ENCODE measurements at places on chromosomes 7 and 10.

GRCh38 chr10:1706711-1707110, 30.6 kb downstream of the ADARB2 start:
- DNase-seq, result no peak

DNA sequence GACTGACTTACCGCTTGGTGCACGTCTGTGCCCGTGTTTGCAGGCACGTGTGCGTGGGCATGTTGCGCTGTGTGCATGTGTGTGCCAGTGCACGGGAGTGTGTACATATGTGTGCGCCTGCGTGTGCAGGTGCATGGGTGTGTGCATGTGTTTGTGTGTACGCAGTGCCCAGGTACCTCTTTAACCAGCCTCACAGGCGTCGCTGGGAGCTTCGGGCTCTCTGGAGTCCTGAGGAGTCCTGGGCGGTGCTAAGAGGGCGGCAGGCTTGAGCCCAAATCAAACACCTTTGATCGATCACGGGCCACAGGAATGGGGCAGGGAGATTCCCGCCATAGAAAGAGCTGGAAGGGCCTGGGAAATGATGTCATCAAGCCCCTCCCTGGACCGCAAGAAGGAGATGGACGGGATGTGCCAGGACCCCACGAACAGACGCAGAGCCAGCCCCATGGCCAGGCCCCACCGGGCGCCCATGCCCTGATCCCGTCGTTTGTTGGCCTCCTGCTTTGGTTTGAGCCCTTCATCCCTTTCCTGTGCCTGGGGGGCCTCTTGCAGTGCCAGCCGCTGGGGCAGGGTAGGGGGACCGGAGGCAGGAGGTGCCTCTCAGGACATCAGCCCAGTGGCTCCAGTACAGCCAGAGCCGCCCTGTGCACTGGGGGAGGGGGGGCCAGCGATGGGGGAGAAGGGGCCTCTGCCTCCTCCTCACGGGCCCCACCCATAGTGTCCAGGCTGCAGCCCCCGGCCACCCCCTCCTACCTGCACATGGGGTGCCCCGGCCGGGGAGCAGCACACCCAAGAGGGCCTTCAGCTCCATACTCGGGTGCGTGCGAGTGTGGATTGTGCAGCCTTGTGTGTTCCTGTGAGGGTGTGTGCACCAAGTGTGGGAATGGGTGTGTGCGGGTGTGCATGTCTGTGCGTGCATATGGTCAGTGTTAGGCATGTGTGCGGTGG, 5.8 kb downstream of the KNDC1 start:
- no peak for DNase-seq

DNA sequence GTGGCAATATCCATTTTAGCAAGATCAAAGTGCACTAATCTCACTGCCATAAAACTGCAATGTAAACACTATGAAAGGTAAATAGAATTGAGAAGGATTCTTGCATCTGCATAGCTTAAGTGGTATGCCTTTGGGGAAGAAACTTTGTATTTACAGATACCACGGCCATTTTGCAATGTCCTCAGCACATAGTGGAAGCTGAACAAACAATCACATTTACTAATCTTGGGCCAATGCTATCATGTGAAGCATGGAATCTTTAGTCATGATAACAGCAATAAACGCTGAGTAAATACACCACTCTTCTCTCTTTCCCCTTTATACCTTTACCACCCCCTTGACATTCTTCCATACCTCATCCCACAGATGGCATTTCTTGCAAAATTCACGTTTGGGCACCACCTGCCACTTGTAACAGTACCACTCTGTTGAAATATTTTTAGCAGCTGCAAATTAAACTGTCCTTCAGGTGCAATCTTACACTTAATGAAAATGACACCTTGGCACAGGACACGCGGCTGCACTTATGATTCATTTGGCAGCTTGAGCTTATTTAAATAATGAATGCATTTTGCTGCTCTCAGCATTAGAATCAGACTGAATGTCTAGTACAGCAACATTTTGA, 171.8 kb downstream of the SEMA3A start:
- no peak for DNase-seq

- DNase-seq, result no peak
Measured at GRCh38 chr7:48042636-48043035, 7.3 kb downstream of the C7orf57 start.

- no peak for DNase-seq
Measured at GRCh38 chr7:43071604-43072003, 40.8 kb upstream of the HECW1 start.

DNA sequence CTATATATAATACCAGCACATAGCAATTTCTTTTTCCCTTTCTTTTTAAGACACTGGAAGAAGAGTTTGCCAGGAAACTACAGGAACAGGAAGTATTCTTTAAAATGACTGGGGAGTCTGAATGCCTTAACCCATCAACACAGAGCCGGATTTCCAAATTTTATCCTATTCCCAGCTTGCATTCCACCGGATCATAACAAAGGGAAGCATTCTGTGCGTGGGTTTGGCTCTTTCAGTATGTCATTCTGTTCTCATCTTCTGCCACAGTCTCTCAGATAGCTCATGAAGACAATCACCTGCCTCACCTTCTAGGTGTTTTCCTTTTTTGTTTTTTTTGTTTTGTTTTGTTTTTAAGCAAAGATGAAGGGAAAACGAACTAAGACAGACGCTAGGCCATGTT, 58.6 kb downstream of the SLK start:
- DNase-seq, result no peak

- no peak for DNase-seq
Measured at GRCh38 chr10:67793313-67793712, 44.7 kb downstream of the DNAJC12 start.

- DNase-seq, result no peak
Measured at GRCh38 chr10:95547791-95548435, 13.3 kb downstream of the SORBS1 start.

DNA sequence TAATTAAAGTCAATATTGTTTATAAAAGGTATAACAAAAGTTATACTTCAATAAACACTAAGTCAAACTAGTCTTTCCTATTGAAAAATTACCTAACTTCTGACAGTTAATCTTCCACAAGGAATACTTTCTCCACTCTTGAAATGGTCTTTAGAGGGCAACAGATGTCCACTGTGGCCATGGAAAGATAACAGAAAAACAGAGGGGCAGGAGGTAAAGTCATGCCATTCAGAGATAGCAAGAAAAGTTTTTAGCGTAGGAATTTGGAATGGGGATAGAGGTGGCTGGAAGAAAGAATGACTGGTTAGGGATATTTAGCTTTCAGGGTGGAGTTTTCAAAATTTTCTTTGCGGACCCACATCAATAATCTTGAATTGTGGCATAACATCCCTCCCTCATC, 34.7 kb downstream of the HYCC1 start:
- DNase-seq, result no peak

- DNase-seq, result no peak
Measured at GRCh38 chr7:47591655-47592572, 10.0 kb upstream of the TNS3 start.

All from mucosa of descending colon (tissue), 3 donors.